ENCODE measurements at places on chromosomes 7 and 10. TPM values are rescaled to one million over a fixed set of nuclear protein-coding genes. Genes with fewer than 3 reads are reported as not detected.

The SLC26A3 gene
- not detected for total RNA-seq

GRCh38 chr7:88279323-88279722 lies 27.4 kb downstream of the STEAP4 start:
- no peak for DNase-seq

GRCh38 chr7:157542068-157543021 lies 205.5 kb downstream of the DNAJB6 start:
- no peak for DNase-seq

The TMEM184A gene
- 0.06 TPM for total RNA-seq

The OR2A5 gene
- not detected for total RNA-seq

- no peak for DNase-seq
These were observed 60.6 kb downstream of the INSIG1 start for GRCh38 chr7:155358066-155358947.

DNA sequence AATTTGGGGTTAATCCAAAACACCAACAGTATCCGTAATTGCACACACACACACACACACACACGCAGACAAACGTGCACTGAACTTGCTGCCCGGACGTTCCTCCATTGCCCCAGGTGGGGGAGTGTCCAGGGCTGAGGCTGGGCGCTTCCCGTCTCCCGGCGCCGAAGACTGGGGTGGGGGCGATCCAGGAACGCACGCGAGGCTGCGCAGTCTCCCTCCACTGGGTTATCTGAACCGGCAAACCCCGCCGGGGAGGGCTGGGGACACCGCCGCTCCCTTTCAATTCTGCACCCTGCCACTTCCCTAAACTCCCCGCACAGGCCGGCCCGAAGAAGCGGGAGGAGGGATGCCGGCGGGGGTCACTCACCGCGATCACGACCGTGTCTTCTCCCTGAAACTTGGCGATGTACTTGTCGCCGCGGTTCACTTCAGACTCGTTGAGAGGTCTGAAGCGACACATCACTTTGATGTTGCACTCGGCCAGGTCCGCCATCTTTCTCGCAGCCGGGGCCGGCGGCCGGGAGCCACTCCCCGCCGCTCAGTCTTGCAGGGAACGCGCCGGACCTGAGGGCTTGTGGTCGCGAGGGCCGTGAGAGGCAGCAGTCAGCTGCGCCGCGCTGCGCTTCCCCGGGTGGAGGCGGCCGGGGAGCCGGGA lies 618 bp downstream of the KIF5B start:
- peak; percentile 64 for DNase-seq

- peak; percentile 11 for DNase-seq
These were observed 414.5 kb downstream of the REEP3 start for GRCh38 chr10:63935705-63936104.

- DNase-seq: no peak
These were observed 100.5 kb downstream of the CXCL12 start for GRCh38 chr10:44284198-44285084.

DNA sequence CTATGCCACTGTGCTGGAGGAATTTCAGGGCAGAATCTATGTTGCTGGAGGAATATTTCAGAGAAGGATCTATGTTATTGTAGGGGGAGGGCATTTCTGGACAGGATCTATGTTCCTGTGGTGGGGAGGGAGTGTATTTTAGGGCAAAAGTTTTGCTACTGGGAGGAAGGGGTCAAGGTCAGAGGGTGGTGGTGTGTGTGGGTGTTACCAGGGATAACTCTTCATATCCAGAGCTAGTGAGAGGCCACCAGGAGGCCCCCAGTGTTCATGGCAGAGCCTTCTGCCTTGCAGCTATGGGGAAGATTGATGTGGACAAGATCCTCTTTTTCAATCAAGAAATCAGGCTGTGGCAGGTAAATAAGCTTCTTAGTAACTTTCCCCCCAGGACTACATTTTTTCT lies 2.0 kb upstream of the STRA8 start:
- DNase-seq: no peak

- peak; percentile 14 for DNase-seq
These were observed 25.4 kb downstream of the CYP2C9 start for GRCh38 chr10:94963901-94964300.

The RBP4 gene
- total RNA-seq: 0.17 TPM

The TMEM139 gene
- total RNA-seq: not detected

The GNGT1 gene
- total RNA-seq: not detected

The THSD7A gene
- total RNA-seq: under 0.01 TPM

DNA sequence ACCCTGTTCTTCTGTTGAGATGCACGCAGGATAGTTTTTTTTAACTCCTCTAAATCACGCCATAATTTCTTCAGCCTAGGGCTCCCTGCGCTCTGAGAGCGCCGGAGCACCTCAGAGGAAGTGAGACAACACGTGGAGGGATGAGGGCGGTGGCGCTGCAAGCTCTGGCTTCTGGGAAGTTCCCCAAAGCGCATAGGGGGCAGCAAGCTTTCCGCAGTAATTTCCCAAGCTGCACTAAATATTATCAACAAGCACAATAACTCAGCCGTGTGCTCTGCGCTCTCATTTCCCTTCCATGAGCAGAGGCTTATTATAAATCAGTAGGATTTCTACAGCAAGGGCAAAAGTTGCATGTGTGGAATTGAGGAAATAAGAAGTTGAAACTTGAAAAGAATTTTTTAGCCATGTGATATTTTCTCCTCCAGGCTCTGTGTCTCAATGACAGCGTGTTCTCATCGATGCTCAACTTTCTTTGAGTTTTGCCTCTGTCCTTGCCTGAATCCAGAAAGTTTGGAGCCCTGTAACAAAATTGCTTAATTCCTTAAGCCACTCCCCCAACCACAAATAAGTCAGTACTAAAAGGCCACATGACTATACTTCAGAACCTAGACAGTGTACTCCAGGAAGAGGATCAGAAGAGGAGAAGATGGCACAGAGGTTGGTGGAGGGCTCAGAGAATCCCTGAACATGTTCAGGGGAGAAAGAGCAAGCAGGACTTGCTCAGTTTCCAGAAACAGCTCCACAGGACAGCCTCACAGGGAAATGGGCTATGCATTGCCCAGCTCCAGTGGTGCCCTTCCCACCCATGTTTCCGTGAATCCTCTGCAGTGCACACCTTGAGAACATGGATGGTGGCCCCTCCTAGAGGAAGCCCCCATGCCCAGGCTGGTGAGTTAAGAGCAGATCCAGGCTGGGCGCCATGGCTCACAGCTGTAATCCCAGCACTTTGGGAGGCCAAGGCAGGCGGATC lies 221.5 kb upstream of the GHITM start:
- no peak for DNase-seq

The CTTNBP2 gene
- total RNA-seq: 7.5 TPM

DNA sequence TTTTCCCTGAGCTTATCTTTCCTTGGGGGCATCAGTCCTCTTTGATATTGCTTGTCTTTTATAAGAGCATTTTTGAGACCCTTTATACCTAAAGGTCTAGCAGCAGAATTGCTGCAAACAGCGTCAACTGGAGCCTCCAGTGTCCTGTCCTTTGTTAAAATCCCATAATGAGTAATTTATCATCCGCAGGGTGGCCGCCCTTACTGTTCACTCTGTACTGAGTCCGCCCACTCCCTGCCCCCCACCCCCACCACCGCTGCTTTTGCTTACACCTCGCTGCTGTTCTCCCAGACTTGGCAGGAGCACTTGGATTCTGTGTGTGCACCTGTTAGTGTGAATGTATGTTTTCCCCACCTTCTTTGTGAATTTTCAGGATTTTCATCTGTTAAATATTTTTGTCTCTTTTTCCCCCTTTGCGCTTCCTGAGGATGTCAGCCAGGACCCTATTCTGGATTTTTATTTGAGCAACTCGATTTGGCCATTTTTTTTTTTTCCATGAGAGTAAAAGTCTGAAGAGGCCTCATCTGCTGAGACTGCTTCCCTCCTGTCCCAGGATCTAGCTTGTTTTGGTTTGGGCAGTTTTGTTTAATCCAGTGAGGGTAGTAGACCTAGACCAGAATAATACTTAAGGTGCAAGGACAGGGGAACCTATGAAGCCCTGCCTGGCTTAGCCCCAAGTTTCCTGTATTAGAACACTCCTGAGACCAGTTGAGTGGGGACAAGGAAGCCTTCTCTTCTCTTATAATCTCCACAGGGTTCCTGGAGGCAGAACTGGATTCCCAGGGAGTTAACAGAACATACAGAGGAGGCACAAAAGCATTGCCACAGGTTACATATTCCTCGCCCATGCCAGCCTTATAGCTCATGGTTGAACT lies 8.2 kb downstream of the AGFG2 start:
- no peak for DNase-seq

GRCh38 chr10:96238646-96239623 lies 32.4 kb downstream of the BLNK start:
- peak; percentile 2 for DNase-seq

GRCh38 chr7:44197474-44197873 lies 3.3 kb upstream of the YKT6 start:
- no peak for DNase-seq

DNA sequence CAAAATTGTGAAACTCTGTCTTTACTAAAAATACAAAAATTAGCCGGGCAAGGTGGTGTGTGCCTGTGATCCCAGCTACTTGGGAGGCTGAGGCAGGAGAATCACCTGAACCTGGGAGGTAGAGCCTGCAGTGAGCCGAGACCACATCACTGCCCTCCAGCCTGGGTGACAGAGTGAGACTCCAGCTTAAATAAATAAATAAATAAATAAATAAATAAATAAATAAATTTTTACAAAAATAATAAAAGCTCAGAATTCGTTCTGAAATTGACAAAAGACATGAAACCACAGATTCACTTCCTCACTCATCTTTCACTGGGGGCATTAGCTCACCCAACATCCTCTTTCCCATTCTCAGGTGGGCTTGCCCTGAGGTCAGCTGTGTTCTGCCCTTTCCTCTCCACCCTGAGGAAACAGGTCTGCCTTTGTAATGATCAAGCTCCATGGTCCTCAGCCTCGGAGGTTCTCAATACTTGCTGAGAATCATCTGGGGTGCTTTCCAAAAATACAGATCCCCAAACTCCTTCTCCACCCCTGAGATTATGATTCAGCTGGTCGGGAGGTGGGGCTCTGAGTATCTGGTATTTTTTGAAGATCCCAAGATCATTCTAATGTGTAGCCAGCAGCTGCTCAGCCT lies 29.2 kb upstream of the APBB1IP start:
- no peak for DNase-seq

The ADARB2 gene
- total RNA-seq: 0.11 TPM

- DNase-seq: no peak
These were observed 1209.8 kb downstream of the REEP3 start for GRCh38 chr10:64731016-64731415.

GRCh38 chr7:156524818-156525597 lies 115.6 kb upstream of the RNF32 start:
- no peak for DNase-seq

DNA sequence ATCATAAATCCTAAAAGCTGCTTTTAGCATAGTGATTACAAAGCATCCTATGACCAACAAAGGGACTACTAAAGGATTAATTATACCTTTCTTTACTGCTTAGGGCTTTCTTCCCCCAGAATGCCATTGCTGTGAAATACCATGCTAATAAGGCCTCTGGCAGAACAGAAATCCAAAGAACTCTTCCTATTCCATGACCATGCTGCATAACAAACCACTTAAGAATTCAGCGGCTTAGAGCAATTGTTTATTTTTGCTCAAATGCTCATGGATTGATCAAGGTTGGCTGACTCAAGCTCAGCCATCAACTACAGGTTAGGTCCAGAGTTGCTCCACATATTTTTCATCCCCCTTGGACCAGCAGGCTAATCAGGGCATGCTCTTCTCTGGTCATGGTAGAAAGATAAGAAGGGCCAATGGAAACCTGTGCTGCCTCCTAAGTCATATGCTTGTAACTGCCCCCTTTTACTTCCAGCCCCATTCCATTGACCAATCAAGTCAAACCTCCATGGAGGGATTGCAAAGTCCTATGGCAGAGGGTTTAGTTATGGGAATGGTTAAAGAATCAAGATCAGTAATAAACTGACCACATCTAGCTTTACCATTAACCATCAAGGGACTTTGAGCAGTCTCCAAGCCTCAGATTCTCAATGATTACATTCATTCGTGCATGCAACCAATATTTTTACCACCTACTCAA lies 244.4 kb upstream of the FZD1 start:
- no peak for DNase-seq

- no peak for DNase-seq
These were observed 52.3 kb upstream of the COL13A1 start for GRCh38 chr10:69749178-69750010.

- no peak for DNase-seq
These were observed 9.7 kb downstream of the GDF2 start for GRCh38 chr10:47331954-47332353.

The GNG11 gene
- total RNA-seq: 90.1 TPM

GRCh38 chr7:24725554-24726241 lies 31.6 kb downstream of the GSDME start:
- DNase-seq: no peak

The RELN gene
- 0.63 TPM for total RNA-seq

The STAG3 gene
- total RNA-seq: 0.96 TPM

The CTAGE8 gene
- total RNA-seq: 0.17 TPM

The MAGI2 gene
- 3.6 TPM for total RNA-seq

DNA sequence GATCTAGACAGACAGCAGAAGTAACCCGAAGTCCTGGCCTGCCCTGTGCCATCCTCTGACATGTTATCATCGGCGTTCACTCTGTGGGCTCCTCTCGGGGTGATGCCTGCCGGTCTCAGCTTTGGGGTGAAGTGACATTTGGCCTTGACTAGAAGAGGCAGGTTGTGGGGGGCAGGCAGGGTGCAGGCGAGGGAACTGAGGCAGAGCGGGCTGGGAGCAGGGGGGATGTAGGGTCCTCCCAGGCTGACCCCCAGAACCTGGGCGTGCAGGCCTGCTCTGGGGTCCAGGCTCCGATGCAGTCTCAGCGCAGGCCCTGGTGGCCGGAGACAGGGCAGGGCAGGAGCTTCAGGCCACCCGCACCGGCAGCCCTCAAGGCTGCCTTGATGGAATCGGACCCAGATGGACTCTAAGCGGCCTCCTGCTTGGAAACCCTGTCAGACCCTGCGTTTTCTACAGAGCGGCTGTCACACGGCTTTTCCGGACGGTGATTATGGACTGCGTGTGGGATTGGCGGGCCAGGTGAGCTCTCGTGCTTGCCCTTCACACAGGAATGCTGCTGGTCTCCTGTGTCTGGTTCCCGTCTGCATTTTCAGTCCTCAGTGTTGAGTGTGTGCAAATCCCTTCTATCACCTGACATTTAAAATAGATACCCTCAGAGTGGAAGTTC lies 842 bp upstream of the JAKMIP3 start:
- DNase-seq: no peak

- peak; percentile 70 for DNase-seq
These were observed 395.9 kb downstream of the TFEC start for GRCh38 chr7:115634633-115635032.

The ASZ1 gene
- total RNA-seq: not detected

DNA sequence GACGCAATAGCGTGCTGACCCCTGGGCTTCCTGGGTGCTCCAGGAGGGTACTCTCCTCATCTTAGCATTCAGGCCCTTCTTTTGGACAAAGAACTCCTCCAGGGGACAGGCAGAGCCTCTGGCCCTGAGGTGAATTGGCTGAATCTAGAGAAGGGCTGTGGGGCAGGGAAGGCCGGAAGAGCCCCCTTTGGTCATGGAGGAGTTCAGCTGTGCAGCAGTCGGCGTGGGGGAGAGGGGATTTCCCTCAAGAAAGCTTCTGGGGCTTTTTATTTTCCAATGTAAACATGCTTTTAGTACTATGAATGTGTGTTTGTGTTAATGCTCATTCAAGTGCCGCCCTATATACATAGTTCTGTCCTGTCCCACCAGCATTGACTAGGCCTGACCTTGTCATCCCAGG lies 38.8 kb downstream of the FIGNL1 start:
- DNase-seq: no peak

GRCh38 chr7:80499350-80499953 lies 12.4 kb downstream of the GNAT3 start:
- peak; percentile 95 for DNase-seq

- DNase-seq: no peak
These were observed 36.5 kb downstream of the GLUD1 start for GRCh38 chr10:87058171-87058570.

- DNase-seq: no peak
These were observed 23.3 kb upstream of the CSGALNACT2 start for GRCh38 chr10:43114743-43115611.

The KIAA1217 gene
- total RNA-seq: 5.2 TPM

The MGMT gene
- 33.2 TPM for total RNA-seq
